Choroid plexus epithelial cell (primary cell): ENCODE measurements at places on chromosomes 4 and X.

DNA sequence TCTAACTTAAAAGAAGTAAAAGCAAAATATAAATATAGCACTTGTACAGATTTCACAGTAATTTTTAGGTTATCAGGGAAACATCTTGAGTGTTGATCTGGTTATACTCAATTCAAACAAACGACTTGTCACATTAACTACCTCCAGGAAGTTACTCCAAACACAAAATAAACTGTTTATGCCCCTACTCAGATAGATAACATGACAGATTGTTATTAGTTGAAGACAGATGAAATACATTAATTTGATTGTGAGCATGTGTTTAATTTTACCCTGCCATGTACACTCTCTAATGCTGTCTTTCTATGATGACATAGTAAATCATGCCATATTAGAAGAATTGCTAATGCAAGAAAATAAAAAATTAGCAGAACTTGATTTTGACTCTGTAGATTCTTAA is 88.0 kb downstream of the RAB28 start:
- no peak for DNase-seq

DNA sequence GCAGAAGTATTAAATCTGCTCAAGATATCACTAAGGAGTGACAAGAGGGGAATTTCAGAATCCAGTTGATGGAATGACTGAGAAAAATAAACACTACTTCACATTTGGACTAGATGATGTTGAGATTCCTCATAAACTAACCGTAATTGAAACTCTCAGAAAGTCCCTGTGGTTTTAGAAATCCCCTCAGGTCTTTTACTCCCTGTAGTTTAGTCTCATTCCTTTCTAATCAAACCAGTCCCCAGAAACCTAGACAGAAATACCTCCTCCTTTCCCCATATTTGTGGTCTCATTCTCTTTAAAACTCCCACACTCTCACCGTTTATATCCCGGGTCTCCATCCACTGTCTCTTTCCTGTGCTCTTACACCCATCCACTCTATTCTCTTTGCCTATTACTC is 15.0 kb upstream of the TLR1 start:
- peak; percentile 70 for DNase-seq

DNA sequence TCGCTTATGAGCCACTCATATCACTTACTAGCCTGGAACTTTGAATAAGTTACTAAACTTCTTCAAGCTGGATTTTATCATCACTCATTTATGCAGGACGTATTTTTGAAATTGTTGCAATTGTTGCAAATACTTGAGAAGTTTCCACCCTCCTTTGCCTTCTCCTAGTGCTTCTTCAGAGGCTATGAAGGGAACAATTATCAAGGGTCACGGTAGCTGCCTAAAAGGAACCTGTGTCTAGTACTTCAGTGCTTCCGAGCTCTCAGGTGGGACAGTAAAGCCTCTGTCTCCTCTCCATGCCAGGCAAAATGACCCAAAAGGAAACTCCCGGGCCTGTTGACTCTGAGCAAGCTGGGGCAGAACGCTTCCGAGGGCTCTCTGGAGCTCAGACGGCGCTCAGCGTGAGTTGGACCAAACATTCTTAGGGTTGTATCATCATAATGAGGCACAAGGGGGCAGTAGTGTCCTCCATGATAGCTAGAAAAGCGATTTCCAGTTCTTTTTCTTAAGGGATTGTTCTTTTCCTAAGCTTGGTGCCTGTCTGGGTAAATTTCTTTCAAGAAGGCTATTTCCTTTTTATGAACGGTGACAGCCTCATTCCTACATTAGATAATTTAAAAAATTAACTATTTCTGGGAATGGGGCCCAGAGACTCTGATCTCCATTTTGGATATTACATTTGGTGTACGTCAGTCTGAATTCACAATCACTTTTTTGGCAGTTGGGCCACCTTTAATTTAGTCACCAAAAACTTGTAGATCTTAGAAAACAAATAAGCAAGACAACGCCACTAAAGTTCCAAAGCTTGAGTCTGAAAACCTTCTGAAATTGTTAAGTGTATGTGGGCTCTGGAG is 73.1 kb downstream of the PACRGL start:
- DNase-seq, result peak; percentile 83

DNA sequence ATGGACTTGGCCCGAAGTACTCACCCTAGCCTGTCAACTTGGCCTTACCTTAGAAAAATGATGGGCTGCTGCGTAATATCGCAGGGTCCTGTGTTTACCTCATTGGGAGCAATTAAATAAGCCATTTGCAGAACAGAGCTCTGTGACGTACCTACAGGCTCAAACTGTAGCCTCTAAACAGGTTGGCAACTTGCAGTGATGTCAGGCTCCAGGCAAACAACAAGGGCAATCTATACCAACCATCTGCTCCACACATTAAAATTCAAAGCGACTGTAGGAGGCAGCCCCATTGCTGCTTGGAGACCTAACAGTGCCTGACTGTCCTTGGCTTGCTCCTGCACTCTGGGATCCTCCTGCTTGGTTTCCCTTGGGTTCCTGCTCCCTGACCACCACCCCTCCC is 17.2 kb downstream of the VGLL1 start:
- no peak for DNase-seq

GRCh38 chr4:184255361-184255760 is 37.7 kb upstream of the ENPP6 start:
- DNase-seq, result no peak

DNA sequence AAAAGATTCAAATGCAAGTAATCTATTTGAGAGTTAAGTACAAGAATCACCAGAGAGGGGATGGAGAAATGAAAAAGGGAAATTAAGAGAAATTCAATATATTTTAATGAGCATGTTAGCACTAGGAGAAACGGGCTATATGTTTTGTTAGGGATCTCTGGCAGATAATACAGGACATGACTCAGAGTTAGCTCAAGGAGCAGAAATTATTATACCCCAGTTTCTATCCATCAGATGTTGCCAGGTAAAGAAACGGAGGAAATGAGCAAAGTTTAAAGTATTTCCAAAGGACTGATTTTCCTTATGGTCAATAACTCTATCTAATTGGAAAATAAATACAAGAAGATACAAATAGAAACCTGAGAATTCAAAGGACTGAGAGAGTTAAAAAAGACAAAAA is 867.6 kb downstream of the TRAM1L1 start:
- DNase-seq, result no peak
